Activated CD4-positive, alpha-beta T cell treated with anti-CD3 and anti-CD28 coated beads, Interleukin-2, amount 50 U/mL, for 4 hours (primary cell): ENCODE measurements at places on chromosomes 6 and 20.

GRCh38 chr20:49868964-49869363 is 46.4 kb downstream of the SPATA2 start:
- no peak for DNase-seq

- DNase-seq: no peak
These were observed 88.8 kb upstream of the NFATC2 start for GRCh38 chr20:51631011-51631950.

DNA sequence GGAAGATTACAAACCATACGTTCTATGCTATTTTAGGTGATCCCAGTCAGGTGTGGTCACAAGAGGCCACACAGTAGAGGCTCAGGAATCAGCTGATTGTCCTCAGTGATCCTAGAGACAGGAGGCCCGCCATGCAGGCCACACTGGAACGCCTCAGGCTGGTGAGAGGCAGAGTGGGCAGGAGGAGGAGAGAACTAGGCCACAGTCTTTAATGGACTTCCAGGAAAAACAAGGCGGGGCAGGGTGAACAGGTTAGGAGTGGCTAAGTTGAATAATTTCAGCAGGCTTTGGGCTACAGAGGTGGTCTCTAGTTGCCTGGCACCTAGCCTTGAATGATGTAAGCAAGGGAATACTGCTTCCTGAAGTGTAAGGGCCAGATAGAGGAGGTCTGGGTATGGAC is 101.2 kb downstream of the GMDS start:
- no peak for DNase-seq

DNA sequence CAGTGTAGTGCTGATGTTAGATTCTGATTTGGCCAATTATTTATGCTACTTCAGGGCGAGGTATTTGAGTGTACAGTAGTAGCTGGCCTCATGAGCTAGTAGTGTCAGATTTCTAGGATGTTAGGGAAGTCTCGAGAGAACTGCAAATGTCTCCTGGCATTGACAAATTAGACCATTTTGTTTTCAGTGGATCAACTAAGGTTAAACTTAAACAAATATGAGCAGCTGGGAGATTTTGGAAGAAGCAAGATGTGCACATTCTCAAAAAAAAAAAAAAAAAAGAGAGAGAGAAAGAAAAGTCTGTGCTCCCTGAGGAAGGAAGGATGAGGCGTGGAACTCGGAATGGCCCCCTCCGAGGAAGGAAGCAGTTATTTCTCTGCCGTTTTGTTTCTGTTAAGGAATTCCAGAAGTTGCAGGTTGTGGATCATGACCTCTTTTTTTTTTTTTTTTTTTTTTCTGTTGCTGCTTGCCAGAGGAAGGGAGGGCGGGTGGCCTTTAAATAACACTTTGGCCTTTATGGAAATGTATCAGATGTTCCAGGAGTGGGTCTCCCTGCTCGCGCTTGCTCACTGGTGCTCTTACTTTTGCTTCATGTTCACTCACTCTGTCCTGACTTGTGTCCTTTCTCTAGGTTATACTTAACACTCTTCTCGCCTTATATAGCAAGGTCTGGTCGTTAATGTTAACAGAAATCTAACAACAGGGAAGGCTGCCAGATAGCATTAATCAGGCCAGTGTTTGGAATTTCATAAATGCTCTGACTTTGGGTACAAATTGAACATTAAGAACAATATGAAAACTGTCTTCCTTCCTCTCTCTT is 124.4 kb downstream of the TCP11 start:
- DNase-seq: no peak

DNA sequence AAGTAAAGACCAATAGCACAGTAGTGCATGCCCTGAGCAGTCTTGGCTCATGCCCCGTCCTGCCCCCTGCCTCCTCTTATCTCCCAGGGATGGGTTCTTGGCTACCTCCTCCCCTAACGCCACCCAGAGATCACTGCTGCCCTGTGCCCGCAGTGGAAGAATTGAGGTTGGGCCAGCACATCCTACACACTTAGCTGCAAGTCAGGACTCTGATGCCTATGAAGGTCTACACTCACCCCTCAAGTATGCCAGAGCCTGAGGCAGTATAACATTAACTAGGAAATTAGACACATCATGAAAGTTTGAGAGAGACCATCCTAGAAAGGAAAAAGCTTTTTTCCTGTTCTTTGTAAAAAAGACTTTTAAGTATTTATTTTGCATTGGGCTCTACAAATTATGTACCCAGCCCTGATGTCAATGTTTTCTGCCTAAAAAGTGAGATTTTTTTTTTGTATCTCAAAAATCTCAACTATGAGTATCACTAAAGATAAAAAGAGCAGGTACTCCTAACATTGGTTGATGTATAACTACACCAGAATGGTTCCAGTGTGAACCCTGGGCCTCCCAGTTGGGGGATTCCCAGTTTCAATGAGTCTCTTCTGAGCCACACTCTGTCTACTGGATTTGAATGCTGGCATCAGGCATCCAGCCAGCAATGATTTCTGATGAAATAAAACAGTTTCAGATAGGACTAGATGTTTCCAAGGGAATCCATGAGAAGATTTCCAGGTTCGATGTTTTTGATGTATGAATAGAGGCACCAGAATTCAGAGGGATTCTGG is 115.4 kb downstream of the ISM1 start:
- DNase-seq: no peak
